NCI-H446 (cell line): ENCODE measurements at places on chromosomes 2 and 18.

- no peak for DNase-seq
Measured at GRCh38 chr2:8570637-8571036, 111.2 kb upstream of the ID2 start.

- DNase-seq, result no peak
Measured at GRCh38 chr2:29189052-29189451, 73.8 kb downstream of the CLIP4 start.

DNA sequence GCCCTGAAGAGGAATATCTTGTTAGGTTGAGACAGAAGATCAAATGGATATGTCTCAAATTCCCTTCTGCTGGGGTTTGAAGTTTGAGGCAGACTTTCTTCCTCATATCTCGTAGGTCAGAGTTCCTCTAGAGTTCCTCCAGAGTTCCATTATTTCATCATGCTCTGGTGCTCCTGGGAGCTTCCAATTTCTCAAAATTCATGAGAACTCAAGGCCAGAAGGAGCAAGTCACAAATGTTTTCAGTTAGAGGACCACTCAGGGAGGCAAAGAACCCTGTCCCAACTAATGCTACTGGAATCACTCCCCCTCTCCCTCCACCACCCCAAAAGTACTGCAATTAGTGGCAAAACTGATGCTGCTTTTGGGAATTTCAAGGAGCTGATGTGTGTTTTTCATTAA lies 115.7 kb upstream of the RBMS1 start:
- DNase-seq, result no peak

GRCh38 chr2:86636842-86637241 lies 13.2 kb upstream of the RNF103 start:
- DNase-seq, result no peak

- DNase-seq, result no peak
Measured at GRCh38 chr2:212173756-212174510, 364.7 kb downstream of the ERBB4 start.

DNA sequence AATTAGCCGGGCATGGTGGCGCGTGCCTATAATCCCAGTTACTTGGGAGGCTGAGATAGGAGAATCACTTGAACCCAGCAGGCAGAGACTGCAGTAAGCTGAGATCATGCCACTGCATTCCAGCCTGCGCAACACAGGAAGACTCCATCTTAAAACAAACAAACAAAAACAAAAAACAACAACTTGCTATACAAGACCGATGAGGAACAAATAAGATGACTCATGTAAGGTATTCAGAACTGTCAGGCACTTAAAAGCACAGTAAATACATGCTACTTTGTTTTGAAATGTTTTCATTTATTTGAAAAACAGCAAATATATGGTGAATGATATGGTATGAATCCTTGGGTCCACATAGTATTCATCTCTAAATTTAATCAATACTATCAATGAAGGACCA lies 66.7 kb downstream of the TRIP12 start:
- no peak for DNase-seq

DNA sequence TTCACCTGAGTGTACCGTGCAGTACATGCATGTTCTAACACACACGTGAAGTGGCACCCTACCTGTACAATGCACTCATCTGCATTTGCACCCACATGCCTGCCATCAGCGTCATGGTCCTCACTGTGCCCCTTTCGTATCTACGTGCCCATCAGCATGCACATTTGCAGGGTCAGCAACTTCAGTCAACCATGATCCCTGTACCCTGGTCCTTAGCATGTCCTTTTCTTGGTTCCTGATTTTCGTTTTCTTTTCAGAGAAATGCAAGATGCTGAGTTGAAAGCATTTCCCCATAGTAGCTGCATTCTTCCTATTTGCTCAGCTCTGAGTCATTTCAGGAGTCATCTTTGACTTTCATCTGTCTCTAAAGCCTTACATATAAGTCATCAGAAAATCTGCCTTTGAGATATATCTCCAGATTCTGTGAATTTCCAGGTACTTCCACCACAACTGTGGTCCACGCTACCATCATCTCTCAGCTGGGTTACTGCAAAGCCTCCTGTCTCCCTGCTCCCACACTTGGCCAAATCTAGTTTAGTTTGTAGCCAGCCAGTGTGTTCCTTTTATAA lies 14.7 kb upstream of the PUM2 start:
- no peak for DNase-seq

DNA sequence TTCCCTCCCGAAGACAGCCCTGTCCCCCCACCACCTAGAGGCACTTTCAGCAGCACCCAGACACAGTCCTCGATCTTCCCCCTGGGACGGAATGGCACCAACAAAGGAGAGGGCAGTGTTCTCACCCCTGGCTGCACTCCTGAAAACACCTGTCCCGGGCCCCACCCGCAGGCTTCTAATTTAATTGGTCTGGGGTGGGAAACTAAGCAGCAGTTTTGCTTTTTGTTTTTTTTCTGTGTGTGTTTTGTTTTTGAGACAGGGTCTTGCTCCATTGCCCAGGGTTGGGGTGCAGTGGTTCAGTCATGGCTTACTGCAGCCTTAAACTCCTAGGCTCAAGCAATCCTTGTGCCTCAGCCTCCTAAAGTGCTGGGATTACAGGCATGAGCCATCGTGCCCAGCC lies 38.4 kb upstream of the REL start:
- no peak for DNase-seq

DNA sequence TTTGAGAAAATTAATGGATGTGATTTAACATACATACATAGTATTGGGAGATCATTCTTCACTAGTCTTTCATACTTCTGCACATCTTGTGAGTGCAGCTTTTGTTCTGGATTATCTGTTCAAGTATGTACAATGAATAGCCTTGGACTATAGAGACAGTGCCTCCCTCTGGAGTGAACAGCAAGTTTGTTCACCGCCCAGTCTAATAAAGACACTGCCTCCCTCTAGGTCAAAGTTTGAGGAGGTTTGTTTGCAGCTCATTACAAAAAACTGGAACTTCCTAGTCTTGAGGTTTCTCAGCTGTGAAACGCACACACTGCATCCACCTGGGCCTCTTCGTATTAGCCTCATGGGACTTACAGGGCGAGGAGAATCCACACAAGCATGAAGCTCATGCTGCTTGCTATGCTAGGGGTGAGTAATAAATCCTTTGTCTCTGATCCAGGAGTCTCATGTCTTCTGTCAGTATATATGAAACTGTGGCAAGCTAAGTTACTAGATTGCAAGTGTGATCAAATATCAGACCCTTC lies 26.0 kb upstream of the LAPTM4A start:
- DNase-seq, result no peak

GRCh38 chr18:31149351-31149750 lies 13.3 kb downstream of the DSC1 start:
- DNase-seq, result no peak

DNA sequence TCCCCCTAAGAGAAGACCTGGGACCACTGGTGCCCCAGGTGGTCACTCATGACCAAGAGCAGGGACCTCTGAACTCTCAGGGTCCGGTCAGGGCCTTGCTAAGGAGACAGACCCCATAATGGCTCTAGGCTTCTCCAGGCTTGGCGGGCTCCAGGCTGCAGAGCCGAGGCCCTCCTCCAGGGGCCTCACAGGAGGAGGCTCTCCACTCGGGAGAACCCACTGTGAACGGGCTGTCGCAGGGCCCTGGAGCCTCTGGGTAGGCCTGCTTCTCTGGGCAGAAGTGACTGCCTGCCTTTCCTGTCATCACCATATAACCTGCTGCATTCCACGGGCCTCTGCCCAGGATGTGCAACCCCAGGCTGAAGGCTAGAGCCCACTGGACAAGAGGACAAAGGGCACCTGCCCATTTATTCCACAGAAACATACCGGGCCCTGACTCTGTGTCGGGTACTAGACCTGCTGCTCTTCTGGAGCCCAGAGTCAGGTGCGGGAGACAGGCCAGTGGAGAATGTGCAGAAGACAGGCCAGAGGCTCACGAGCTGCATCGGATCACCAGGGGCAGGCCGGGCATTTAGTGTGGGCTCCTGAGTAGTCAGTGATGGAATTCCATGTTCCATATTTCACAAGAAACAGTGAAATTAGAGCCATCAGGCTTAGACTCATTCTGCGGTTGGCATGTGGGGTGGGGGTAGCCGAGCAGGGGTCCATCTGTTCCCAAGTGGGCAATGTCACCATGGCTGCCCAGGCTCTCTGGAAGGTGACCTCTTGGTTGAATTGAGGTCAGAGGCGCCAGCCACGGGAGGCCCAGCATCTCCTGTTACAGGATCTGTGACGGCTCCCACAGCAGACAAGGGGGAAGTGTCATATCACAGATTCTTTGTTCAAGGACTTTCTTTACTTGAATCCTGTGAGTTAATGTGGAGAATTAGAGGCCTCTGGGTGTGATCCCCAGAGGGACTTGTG lies 220.8 kb downstream of the SH3RF3 start:
- DNase-seq, result no peak

DNA sequence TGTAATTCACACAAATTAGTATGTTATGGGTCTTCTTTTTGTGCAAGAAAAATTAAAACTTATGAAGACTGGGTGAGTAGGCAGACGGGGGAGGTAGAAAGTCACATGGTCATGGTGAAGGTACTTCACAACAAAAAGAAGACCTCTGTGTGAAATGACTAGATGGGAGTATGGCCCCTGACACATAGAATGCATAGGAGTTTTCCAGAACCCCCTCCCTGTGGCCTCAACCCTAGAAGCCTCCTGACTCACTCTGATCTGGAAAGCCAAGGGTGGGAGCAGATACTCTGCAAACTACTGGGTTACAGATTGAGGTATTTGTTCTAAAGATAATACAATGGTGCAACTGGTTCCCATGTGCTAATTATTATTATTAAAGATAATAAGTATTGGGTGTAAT lies 23.2 kb downstream of the SATB2 start:
- DNase-seq, result no peak

DNA sequence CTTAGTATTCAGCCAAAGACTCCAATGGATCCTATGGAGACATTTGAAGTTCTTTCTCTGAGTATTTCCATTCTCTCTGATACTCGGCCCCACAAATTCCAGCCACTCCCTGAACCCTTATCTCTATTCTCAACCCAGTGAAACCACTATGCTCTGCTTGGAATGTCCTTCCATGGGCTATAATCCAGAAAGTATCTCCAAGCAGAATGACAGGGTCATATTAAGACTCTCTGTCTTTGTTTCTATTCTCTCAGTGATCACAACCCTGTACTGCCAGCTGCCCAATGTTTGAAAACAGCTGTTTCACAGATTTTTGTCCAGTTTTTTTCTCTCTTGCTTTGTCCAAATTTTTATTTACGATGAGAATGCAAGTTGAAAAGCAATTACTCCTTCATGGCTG lies 21.9 kb downstream of the CHMP3 start:
- DNase-seq, result no peak

DNA sequence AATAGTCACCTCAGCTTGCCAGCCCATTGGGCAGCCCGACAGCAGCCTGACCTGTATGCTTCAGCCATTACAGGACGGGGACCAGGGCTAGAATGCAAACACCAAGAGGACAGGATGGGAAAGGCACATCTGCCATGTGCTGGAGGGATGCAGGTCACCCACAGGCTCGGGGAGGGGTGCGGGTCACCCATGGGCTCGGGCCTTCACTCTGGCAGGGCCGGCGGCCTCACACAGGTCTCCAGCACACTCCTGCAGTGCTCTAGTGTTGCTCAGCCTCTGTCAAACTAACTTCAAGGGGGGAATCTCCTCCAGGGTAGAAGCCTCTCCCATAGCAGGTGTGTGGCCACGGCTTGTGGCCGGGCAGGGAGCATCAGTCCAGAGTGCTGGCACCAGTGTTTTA lies 222.5 kb downstream of the SEPTIN10 start:
- no peak for DNase-seq

- no peak for DNase-seq
Measured at GRCh38 chr2:147482111-147482895, 362.5 kb upstream of the ACVR2A start.

GRCh38 chr2:16664809-16665747 lies 556 bp downstream of the CYRIA start:
- DNase-seq, result no peak

- no peak for DNase-seq
Measured at GRCh38 chr2:4012197-4012596, 308.8 kb downstream of the DCDC2C start.
